Upper lobe of left lung (tissue), 6 donors: ENCODE measurements at places on chromosomes 2 and 18.

DNA sequence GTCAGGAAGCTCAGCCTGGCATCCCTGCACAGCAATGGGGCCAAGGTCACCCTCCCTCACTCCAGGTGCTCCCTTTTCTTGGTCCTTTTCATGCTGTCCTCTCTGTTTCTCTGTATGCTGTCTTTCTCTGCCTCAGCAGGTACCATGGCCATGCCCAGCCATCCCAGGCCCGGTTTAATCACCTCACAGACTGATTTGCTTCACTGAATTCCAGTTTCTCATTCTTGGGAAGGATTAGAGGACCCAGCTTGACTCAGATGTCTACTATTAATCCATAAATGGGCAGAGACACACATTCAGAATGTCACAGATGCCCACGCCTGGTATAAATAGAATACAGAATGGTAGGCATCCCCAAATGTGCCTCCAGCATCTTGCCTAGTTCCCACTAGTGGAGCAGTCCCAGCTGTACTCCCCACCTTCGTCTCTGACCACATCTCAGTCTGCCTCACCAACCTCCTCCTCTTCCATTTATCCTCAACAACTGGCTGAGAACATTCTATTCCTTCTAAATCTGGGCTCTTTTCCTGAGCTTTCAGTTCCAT, 14.2 kb upstream of the L3MBTL4 start:
- DNase-seq = no peak
- no peaks in the 10 kb centered on the region for H3K27me3 ChIP-seq
- H3K36me3 ChIP-seq = no peaks in the 10 kb centered on the region
- no peaks in the 10 kb centered on the region for H3K4me1 ChIP-seq
- H3K4me3 ChIP-seq = no peak overlapping the region
- no peak overlapping the region for H3K27ac ChIP-seq

DNA sequence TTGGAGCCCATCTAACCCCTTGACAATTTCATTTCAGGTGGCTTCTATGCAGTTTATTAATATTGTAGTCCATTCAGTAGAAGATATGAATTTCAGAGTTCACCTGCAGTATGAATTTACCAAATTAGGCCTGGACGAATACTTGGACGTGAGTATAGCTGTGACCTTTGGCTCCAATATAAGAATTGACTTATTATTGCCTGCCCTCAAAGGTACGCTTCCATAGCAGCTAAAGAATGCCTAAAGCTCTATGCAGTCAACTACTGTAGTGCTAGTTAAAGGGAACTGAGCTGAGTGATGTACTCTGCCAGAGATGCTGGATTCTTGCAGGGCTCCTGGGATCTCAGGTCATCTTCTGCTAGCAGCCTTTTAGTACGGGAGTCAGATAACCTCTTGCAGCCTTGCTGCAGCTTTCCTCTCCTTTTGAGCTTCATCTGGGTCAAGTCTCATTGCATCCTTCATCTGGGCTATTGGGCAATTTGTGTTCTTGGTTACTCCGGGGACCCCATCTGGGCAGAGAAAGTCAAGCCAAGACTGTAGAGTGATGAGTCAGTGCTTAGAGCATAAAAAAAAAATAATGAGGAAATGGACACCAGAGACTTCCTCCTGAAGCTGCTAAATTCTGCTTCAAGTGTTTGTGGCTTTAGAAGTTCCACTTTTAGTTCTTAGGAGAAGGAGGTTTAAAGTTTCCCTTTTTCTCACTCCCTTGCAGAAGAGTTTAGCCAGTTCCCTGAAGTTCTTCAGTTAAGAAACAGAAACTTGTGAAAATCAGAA, 105.6 kb downstream of the PRPF40A start:
- H3K4me1 ChIP-seq = peaks cover 25% of the 10 kb centered on the region
- H3K4me3 ChIP-seq = no peak overlapping the region
- H3K27me3 ChIP-seq = no peaks in the 10 kb centered on the region
- DNase-seq = peak; percentile 50
- peak overlapping the region; percentile 83 for H3K27ac ChIP-seq

DNA sequence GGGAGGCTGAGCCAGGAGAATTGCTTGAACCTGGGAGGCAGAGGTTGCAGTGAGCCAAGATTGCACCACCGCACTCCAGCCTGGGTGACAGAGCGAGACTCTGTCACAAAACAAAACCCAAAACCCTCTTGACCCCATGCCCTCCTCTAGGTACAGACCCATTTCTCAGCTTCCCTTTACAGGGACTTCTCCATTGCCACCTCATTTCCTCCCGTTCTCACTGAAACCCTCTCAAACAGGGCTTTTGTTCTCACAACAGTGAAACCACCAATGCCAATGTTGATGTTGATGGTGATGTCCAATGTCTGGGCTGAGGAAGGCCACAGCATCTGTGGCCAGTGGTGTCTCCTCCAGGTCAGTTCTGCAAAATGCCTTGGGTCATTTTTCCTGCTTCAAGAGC, 69.0 kb upstream of the ZCCHC2 start:
- H3K4me1 ChIP-seq = peaks cover 19% of the 10 kb centered on the region
- no peak for DNase-seq
- no peak overlapping the region for H3K4me3 ChIP-seq
- no peak overlapping the region for H3K27ac ChIP-seq
- no peaks in the 10 kb centered on the region for H3K36me3 ChIP-seq
- H3K27me3 ChIP-seq = no peaks in the 10 kb centered on the region

- no peak overlapping the region for H3K4me3 ChIP-seq
- H3K27me3 ChIP-seq = no peaks in the 10 kb centered on the region
- H3K36me3 ChIP-seq = no peaks in the 10 kb centered on the region
- H3K4me1 ChIP-seq = no peaks in the 10 kb centered on the region
- no peak overlapping the region for H3K27ac ChIP-seq
Measured at GRCh38 chr18:34467058-34467457, 242.3 kb upstream of the NOL4 start.

DNA sequence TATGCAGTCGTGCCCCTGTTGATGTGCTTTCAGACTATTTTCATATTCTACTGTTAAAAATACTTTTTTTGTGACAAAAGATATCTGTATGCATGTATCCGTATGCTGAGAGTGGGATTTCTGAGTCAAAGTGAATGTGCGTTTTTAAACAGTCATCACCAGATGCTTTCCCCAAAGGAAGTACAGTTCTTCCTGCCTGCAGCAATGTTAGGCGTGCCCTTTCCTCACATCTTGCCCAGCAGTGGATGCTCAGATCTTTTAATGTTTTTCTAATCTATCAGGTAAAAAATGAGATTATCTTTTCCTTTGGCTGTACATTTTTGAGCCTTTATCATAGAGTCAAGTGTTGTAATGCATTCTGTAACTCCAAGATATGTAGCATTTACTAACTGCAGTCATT, 111.7 kb downstream of the PTPRM start:
- no peaks in the 10 kb centered on the region for H3K4me1 ChIP-seq
- no peaks in the 10 kb centered on the region for H3K27me3 ChIP-seq
- H3K36me3 ChIP-seq = no peaks in the 10 kb centered on the region
- H3K4me3 ChIP-seq = no peak overlapping the region
